ENCODE measurements at places on chromosomes 12 and 14.
A peak's percentile ranks its signal among the peaks of the same experiment; 100 is the strongest.

DNA sequence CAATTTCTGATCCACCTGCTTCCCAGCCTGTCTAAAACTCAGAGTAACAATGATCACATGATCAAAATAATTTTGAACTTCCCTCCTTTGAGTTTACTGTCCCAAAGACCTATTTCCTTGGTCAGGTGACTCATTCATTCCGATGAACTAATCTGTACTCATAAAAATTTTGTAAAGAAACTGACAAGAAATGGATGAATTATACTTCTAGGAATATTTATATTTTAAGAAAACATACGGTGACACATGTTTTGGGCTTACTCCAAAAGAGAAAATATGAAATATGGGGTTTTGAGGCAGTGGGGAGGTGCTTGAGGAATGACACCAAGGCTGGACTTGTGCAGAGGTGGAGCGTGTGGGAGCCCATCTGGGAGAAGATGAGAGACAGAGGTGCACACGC is 42.0 kb downstream of the GUCY2C start:
- DNase-seq, result no peak

DNA sequence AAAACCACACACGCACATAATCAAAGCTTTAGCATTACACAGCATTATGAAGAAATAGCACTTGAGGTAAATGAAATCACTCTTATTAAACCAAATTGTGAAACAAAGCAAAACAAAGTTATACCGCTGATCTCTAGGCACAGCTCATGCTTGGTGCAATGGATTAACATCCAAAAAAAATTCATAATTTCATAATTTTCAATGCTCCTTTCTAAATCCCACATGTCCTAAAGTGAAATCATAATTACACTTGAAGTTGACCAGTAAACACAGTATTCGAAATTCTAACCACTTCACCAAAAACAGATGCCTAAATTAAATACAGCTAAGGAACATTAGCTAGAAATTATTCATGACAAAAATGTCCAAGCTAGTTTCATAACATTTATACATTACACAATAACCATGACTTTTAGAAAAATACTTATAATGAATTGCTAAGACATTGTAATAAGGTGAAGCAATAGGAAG is 1.5 kb downstream of the MLH3 start:
- DNase-seq, result no peak

DNA sequence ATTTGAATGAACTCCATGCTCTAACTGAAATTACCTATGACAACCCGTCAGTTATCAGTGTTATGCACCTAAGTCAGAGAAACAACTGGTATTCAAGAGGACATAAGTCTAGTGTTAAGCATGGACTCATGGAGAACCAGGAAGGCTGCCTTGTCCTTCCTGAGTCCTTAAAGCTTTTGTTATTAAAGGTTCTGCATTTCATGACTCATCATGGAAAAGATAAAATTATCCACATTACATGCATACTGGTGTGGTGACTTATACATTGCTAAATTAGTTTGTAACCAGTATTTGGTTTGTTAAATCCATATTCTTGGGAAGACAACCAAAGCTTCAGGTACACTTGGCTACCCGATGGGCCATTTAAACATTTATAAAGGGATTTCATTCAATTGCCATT is 6.5 kb upstream of the OR4E1 start:
- DNase-seq, result no peak

GRCh38 chr14:68788996-68789820 is 3.7 kb downstream of the ZFP36L1 start:
- peak; percentile 71 for DNase-seq

- DNase-seq, result no peak
These were observed 43.7 kb upstream of the BDKRB2 start for GRCh38 chr14:96160913-96161310.

DNA sequence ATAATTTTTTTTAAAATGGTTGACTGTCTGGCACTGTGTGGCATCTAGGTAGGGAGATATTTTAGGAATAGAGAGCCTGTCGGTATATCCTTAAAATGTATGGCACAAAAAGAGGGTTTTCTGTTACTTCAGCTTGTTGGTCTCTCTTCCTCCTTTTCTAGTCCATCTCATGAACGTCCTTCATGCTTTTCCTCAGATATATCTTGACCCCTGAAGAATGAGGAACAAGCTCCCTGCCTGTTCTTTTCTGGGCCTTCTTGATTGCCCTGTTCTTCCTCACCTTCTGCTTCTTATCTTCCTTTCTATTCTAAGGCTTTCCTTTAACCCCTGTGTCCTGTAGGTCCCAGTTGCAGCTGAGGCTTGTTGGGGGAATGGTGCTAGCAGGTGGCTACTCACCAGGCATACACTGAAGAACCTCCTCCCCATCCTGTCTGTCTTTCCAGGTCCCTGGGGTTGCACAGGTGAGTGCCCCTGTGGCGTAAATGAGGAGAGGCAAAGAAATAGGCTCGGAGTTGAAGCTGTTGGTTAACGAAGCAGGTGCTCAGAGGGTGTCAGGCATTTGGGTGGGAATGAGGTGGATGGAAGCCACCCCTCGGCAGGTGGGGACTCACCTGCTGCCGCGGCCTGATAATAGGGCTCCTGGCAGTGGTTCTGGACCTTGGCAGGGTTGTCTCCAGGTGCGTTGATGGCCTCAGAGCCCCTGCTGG is 7.2 kb upstream of the C1R start:
- DNase-seq, result peak; percentile 57

DNA sequence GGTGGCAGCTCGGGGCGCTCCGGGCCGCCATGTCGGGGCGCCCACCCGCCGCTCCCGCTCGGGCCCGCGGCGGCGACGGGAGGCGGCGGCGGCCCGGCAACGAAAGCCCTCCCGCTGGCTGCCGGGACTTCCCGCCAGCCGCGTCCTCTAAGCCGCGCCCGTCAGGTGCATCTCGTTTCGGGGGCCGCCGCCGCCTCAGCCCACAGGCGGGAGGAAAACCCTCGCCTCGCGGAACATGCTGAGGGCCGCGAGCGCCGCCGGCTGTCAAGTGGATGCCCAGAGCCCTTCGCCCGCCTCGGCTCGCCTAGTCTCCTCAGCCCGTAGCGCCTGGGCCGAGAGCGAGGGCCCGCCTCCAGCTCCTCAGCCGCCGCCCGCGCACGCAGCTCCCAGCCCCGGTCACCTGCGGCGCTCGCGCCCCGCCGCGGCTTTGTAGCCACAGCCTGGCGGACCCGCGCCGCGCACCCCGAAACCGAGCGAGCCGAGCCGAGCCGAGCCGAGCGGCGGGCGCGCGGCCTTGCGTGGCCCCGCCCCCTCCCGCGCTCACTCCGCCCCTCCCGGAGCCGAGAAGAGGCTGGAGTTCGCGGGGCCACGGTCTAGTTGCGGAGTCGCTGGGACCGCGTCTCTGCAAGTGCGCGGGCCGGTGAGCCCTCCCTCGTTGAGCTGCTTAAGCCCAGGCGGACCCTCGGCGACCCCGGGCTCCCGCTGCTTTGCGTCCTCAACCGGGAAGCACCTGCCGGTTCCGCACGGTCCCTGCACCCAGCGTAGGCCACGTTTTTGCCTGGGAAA is at the start of gene EML5:
Gene EML5, minus strand, starts transcription at position 481 of the 786 bp plus-strand sequence. Its CDS starts 450 bp downstream, at position 31.
- DNase-seq, result peak; percentile 83

- DNase-seq, result no peak
These were observed 24.7 kb downstream of the TMEM63C start for GRCh38 chr14:77206261-77206824.

DNA sequence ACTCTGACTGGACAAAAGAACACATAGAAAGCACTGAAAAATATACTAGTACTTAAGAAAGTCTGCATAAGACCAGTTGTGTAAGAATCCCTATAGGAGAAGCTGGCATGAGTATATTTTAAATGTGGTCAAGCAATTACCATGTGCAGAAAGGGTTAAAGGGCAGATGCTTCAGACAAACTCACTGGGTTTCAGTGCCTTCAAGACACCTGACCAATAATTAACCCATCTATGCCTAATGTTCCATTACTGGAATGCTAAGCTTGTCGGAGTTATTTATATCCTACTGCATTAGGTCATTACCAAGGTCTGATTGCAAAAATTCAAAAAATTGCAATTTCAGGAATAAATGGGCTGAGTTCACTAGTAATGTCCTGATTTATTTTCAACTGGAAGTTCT is 41.3 kb downstream of the HNRNPC start:
- DNase-seq, result no peak

DNA sequence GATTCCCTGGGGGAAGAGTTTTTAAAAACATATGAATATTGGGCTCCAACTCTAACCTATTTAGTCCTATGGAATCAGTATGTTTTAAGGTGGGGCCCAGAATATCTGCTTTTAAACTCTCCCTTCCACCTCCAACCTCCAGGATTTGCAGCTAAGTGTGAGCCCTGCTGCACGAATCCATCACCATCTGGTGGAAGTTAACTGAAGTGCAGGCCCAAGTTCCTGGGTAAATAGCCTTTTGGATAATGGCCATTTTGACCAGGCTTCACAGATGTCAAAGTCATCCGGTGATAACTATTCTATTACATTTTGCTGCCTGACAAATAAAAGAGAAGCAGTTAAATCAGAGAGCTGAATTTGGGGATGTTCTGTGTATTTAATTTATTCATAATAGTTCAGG is 58.1 kb upstream of the RMST start:
- peak; percentile 63 for DNase-seq

DNA sequence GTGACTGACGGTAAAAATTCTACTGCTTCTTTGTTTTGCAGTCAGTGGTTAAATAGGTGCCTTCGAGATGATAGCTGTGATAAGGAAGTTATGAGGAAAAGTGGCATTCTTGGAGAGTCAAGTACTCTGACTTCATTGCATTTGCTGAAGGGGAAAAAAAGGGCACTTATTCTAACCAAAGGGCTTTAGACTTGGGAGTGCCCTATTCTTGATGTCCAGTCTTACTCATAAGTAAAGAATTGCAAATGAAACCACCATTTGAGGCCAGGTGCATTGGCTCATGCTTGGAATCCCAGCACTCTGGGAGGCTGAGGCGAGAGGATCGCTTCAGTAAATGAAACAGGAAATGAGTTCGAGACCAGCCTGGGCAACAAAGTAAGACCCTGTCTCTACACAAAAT is 40.3 kb downstream of the BRAP start:
- DNase-seq, result no peak

GRCh38 chr12:114679942-114680341 is 4.0 kb downstream of the TBX3 start:
- no peak for DNase-seq

- DNase-seq, result no peak
These were observed 27.8 kb downstream of the AREL1 start for GRCh38 chr14:74685056-74685455.

DNA sequence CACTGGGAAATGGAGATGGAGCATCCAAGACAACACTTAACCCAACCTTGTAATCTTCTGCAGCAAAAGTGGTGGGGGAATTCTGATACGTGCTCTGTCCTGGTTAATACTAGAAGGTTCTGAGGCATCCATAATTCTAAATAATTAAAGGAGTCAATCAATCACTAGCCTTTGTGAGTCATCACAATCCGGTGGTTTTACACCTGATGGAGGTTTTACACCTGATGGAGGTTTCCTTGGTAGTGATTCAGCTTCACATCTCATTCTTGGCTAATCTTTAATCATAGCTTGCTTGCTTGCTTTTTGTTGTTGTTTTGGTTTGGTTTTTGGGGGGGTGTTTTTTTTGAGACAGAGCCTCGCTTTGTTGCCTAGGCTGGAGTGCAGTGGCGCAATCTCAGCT is 343.4 kb downstream of the DPF3 start:
- no peak for DNase-seq

- DNase-seq, result no peak
These were observed 66.4 kb upstream of the STK38L start for GRCh38 chr12:27177706-27178105.

GRCh38 chr14:24879661-24880386 is 170.1 kb downstream of the STXBP6 start:
- DNase-seq, result no peak

GRCh38 chr14:42513837-42514236 is 907.2 kb downstream of the LRFN5 start:
- no peak for DNase-seq

Data from COR-L47 (cell line).